CD4-positive, alpha-beta memory T cell (primary cell): ENCODE measurements at places on chromosomes 7 and 10.

DNA sequence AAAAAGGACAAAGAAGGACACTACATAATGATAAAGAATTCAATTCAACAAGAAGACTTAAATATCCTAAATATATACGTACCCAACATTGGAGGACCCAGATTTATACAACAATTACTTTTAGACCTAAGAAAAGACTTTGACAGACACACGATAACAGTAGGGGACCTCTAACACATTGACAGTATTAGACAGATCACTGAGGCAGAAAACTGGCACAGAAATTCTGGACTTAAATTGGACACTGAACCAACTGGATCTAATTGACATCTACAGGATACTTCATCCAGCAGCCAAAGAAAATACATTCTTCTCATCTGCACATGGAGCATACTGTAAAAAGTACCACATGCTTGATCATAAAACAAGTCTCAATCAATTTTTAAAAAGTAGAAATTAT lies 103.8 kb downstream of the DGKI start:
- no peak for DNase-seq

DNA sequence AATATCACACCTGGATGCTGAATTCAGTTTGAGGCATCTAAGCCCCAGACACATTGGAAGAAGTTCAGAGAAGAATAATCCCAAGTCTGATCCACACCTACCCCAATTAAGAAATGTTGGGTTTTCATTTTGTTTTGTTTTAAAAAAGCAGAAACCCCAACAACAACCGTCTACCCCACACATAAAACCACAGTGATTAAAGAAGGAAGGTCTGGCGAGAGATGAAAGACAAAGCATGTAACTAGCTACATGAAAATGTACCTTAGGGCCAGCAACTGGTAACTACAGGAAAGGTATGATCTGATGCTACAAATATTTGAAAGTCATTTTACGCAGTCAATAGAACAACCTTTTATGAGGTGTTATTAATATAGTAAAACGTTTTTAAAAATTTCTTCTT lies 1112.3 kb downstream of the GATA3 start:
- no peak for DNase-seq

DNA sequence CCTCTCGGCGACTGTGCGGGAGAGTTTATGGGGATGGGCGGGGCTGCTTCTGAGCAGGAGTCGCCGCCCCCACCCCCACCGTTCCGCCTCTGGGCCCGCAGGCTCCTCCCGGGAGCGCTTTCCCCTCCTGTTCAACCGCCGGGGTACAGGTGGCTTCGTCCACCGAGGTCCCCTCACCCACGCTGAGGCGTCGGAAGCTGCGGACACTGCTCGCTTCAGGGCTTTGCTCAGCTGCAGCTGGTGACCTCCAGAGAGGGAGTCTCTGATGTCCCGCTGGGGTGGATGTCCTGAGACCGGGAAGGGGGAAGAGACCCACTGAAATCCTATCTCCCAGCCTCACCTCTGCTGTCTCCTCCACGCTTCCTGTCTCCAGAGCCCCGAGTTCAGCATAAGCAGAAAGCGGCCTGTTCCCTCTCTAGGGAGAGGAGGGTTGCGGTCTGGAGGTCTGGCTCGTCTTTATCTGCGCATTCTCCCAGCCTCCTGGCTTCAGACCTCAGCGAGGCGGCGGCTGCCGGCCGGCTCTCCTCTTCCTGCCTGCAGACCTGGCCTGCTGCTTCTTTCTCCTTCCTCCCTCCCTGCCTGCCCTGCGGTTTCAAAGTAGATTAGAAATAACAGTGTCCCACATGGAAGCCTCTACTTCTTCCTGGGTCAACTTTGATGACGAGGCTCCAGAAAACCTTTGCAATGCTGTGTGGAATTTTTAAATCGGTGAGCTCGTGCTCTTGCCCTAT lies 1.8 kb downstream of the CYP2E1 start:
- no peak for DNase-seq

DNA sequence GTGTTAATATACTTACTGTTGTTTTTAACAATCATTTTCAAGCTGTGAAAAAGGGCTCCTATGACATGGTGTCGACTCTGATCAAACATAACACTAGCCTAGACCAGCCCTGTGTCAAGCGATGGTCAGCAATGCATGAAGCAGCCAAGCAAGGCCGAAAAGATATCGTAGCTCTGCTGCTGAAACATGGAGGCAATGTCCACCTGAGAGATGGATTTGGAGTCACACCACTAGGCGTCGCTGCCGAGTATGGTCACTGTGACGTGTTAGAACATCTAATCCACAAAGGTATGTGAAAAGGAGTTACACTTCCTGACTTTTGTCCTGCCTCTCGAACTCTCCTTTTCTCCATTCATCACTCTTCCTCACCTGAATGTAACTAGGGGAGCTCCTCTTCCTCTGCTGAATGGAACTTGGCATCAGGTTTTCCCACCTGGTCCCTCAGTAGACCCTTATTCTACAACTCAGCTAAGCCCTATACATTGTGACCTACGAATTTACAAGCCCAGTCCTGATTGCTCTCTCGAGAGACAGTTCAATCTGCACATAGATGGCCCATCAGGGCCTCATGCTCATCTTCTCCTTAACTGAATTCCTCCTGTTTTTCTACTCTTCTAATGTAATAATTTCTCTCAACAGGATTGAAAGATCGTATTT lies 23.0 kb downstream of the ASB15 start:
- DNase-seq, result peak; percentile 43

DNA sequence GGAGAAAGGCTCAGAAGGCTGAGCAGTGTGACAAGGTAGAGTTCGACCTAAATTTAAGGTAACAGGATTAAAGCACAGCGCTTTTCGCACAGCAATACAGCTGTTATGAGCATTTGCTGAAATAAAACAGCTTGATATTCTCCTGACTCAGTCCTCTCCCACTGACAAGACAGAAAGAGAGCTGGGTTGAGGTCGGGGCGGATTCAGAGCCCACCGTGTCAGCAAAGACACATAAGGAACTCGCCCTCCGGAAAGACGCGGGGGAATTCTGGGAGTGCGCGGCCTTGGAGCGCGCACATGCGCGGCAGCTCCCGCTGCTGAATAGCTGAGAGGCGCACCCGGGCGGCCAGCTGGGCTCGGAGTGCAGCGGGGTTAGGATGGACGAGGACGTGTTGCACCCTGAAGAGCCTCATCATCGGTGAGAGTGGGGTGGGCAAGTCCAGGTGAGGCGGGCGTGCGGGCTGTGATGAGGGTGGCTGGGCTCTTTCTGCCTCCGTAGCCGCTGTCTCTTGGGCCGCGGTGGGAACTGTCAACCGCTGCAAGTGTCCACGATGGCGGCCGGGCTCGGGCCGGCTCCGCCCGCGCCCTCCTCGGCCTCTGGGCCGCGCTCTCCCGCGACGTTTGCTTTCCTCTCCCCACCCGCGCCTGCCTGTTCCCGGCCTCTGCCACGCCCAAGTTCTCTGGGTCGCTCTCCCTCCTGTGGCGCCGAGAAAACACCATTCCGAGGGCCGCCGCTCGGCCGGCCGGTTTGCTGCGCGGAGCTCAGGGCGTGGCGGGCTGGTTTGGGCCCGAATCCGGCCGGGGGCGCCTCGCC lies 120.6 kb downstream of the LYZL1 start:
- DNase-seq, result peak; percentile 24

GRCh38 chr7:123533929-123534382 lies 439 bp downstream of the IQUB start:
- DNase-seq, result peak; percentile 47

GRCh38 chr7:48154792-48155413 lies 16.4 kb upstream of the ABCA13 start:
- DNase-seq, result peak; percentile 24

GRCh38 chr7:151264615-151265014 lies 16.1 kb upstream of the SMARCD3 start:
- no peak for DNase-seq

- peak; percentile 62 for DNase-seq
Observed at GRCh38 chr7:86939197-86939814, 120.1 kb downstream of the ELAPOR2 start.

- no peak for DNase-seq
Observed at GRCh38 chr7:158252081-158252836, 335.4 kb downstream of the PTPRN2 start.

GRCh38 chr7:104482362-104483037 lies 154.1 kb downstream of the LHFPL3 start:
- DNase-seq, result no peak

- DNase-seq, result no peak
Observed at GRCh38 chr7:22653951-22654350, 73.0 kb upstream of the IL6 start.

DNA sequence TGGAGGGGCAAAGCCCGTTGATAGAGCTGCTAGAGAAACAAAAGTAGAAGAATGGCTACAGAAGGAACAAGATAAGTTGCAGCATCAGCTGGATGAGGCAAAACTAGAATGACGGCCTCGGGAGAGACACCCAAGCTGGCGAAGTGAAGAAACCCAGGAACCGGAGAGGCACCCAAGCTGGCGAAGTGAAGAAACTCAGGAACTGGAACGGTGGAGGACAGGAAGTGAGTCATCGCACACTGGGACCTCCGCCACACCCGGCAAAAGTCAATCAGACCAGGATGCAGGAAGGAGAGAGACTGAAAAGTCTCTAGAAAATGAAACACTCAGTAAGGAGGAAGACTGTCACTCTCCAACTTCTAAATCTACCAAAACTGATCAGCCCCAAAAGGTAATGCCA lies 133.0 kb upstream of the NEBL start:
- no peak for DNase-seq

GRCh38 chr7:37817591-37817960 lies 30.8 kb upstream of the NME8 start:
- DNase-seq, result no peak

DNA sequence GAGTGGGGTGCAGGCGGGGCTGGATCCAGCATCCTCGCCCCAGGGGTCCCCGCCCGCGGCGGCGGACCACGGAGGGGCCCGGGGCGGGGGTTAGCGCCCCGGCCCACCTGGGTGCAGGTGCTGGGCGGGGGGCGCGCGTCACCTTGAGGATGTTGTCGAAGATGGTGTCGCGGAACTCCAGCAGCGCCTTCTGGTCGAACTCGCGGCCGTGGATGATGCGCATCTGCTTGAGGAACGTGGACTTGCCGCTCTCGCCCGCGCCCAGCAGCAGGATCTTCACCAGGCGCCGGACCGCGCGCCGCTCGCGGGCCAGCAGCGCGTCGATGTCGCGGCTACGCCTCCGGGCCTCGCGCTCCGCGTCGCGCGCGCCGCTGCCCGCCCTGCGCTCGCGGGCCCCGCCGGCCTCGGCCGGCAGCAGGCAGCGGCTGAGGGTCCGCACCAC lies 376 bp downstream of the GNA12 start:
- no peak for DNase-seq
